ENCODE measurements at places on chromosomes 12 and 14.

DNA sequence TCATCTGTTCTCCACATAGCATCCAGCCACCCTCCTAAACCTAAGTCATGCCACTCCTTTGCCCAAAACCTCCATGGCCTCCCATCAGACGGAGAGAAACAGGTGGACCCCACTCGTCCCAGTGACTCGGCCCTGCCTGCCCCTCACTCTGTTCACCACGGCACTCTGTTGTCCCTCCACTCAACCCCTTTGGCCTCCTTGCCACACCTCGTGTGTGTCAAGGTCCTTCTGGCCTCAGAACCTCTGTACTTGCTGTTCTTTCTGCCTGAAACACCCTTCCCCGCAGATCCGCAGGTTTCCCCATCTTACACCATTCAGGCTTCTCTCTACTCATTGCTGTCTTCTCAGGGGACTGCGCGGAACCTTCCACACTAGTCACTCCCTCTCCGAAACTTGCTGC, 24.5 kb upstream of the ACTN1 start:
- no peak for DNase-seq

DNA sequence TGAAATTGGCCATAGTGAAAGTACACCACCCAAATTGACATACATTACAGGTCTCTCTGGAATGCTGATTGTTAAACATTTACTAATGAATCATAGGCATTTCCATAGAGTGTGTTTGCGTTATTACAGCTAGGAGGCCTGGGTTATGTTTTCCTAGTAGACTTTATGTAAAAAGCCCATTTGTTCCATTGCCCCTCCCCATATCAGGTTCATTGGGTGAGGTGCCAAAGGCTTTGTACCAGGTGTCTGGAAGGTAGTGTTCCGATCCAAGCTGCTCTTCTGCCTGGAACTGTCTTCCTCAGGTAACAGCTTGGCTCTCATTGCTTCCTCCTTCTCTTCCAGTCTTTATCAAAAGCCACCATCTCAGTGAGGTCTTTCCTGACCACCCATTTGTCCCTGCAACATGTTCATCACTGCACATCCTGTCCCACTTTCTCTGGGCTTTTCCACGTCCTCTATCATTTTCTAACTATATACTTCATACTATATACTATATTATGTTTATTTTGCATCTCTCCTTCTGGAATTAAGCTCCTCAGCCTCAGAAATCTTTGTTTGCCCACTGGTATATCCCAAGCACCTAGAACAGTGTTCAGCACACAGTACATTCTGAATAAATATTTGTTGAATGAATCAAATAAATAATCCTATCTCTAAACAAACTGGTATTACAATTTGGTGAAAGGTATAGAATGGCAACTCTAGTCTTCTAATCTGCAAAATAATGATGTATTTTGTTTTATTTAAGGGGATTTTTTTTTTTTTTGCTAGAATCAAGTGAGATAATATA, 252.3 kb downstream of the KTN1 start:
- no peak for DNase-seq

GRCh38 chr12:66999141-66999540, 270.0 kb upstream of the CAND1 start:
- no peak for DNase-seq

GRCh38 chr12:26817183-26817591, 15.8 kb downstream of the ITPR2 start:
- DNase-seq, result no peak

DNA sequence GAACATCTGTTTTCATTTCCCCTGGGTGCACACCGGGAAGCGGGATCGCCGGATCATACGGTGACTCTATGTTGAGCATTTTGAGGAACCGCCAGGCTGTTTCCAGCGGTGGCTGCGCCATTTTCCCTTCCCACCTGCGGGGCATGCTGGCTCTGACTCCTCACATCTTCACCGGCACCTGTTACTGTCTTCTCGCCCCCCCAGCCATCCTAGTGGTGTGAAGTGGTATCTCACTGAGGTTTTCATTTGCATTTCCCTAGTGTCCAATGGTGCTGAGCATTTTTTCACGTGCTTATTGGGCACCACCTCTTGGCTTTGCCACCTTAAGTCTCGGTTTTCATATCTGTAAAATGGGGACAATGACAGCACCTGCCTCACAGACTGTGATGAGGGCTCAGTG, 44.1 kb upstream of the EML1 start:
- no peak for DNase-seq

- no peak for DNase-seq
These were observed 11.5 kb upstream of the KRT5 start for GRCh38 chr12:52531566-52532300.

- DNase-seq, result no peak
These were observed 942 bp upstream of the GSG1 start for GRCh38 chr12:13104409-13104808.

DNA sequence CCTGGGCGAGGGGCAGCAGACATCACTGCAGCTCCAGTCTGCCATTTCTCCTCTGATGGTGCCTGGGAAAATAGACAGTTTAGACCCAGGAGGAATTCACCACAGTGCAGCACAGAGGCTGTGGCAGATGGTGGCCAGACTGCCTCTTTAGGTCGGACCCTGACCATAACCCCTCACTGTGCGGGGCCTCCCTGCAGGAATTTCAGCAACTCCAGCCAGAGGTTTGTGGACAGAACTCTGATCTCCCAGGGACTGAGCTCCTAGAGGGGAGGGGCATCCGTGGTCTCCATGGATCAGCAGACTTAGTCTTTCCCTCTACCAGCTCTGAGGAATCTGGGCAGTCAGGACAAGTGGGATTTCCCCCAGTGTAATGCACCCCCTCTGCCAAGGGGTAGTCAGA, 106.5 kb downstream of the ZC3H14 start:
- no peak for DNase-seq

DNA sequence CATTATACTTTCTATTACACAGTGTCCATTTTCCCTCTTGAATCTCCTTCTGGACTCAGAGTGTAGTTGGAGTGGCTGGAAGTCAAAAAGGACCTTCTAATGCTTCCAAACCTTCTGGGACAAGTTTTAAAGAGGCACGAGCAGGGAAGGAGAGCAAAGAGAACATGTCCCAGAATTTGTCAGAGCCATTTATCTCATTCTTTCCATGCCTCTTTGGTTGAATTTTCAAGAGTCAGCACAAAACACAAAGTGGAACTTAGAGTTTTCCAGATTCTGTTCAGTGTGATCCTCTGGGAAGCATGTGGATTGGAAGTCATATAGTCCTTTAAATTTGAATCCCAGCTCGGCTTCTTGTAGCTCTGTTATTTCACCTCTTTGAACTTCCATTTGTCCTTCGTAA, 138.2 kb upstream of the PWP1 start:
- no peak for DNase-seq

DNA sequence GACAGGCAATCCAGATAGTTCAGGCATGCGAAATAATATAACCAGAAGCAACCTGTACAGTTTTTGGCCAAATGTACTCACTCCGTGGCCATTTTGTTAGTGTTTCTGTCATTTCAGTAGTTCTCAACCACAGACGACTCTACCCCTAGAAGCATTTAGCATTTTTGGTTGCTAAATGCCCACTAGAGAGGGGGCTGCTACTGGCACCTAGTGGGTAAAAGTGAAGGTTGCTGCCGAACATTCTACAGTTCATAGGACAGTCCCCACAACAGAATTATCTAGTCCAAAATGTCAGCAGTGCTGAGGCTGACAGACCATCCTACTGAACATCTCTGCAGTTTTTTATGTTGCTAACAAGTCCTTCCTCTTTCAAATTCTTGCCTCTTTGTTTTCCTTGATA, 107.4 kb downstream of the TSHR start:
- DNase-seq, result no peak

- no peak for DNase-seq
These were observed 3.8 kb downstream of the FOXJ2 start for GRCh38 chr12:8036346-8036745.

- no peak for DNase-seq
These were observed 66.5 kb upstream of the DDX11 start for GRCh38 chr12:31007153-31007495.

GRCh38 chr14:104424406-104425072, 155.0 kb upstream of the C14orf180 start:
- no peak for DNase-seq

GRCh38 chr12:32944195-32944594, 47.6 kb upstream of the PKP2 start:
- no peak for DNase-seq

DNA sequence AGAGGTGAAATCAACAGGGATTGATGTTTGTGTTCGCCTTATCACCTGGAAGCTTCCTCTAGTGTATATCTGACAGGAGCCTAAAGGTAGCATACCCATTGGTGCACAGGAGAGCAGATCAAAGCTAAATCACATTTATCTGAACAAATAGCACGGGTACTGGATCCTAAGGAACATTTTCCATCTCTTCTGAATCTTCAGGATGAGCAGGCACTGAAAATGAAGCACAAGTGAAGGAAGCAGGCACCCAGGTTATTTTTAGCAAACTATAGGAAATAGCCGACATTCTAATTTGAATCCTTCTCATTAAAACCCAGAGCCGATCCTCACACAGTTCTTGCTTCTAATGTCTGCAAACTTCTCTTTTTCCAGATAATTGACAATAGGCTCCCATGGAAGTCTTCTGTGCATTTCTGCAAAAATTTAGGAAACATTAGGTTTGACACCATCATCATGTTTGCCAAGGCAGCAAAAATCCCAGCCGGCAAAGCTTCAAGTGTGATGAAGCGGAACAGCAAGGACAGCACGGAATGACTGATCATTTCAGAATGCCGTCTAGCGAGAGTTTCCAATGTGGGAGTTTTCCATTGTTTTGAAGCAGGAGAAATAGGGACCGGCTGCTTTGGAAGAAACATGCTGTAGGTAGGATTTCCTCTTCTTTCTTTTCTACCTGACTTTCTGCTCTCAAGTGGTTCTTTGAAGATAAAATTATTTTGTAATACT, 24.3 kb upstream of the RGS6 start:
- no peak for DNase-seq

DNA sequence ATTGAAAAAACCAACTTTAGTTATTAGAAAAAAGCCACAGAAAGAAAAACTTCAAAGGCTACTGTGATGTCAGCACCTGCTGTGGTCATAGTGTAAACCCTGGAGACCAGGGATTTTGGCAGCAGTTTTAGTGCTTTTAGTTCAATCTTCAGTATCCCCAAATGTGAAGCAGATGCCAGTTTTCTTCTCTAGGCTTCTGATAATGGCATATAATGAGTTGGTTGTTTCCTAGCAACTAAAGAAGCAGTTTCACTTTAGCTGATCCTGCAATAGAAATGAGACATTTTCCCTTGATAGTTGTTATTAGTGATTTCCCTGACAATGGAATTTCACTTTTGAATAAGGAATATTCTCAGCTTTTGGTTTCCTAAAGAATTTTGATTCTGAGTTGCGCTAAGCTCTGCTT, 131.2 kb downstream of the NUBPL start:
- no peak for DNase-seq

DNA sequence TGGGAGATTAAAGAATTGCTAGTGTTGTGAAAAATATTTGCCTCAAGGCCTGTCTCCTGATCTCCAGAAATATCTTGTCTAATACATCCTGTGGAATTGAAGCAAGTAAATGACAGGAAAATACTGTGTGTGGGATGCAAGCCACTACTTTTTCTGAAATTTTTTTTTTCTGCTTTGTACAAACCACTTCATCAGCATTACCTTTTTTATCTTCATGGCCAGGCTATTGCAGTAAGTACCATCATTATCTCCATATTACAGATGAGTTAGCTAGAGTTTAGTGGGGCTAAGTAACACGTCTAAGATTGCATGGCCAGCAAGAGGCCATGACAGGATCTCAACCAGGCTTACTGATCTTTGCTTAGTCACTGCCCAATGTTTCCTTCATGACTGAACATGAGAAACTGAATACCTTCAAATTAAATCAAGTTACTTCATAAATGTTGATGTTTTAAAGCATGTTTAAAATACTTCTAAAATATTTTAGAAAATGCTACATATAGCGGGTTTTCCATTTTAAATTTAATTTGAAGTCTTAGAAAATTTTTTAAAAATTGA, 273.7 kb downstream of the SLC6A15 start:
- no peak for DNase-seq

- no peak for DNase-seq
These were observed 23.7 kb downstream of the ANKRD9 start for GRCh38 chr14:102485693-102486512.

- no peak for DNase-seq
These were observed 9.7 kb upstream of the TUBA1A start for GRCh38 chr12:49198431-49199155.

GRCh38 chr12:12491606-12492005, 71.1 kb downstream of the DUSP16 start:
- no peak for DNase-seq

- DNase-seq, result no peak
These were observed 40.2 kb upstream of the TMEM179 start for GRCh38 chr14:104644656-104645378.

- DNase-seq, result no peak
These were observed 23.2 kb upstream of the BMAL2 start for GRCh38 chr12:27309293-27309994.
